ENCODE measurements at places on chromosomes 12 and 14.

- DNase-seq, result no peak
Measured at GRCh38 chr12:45327823-45328383, 112.0 kb downstream of the ANO6 start.

DNA sequence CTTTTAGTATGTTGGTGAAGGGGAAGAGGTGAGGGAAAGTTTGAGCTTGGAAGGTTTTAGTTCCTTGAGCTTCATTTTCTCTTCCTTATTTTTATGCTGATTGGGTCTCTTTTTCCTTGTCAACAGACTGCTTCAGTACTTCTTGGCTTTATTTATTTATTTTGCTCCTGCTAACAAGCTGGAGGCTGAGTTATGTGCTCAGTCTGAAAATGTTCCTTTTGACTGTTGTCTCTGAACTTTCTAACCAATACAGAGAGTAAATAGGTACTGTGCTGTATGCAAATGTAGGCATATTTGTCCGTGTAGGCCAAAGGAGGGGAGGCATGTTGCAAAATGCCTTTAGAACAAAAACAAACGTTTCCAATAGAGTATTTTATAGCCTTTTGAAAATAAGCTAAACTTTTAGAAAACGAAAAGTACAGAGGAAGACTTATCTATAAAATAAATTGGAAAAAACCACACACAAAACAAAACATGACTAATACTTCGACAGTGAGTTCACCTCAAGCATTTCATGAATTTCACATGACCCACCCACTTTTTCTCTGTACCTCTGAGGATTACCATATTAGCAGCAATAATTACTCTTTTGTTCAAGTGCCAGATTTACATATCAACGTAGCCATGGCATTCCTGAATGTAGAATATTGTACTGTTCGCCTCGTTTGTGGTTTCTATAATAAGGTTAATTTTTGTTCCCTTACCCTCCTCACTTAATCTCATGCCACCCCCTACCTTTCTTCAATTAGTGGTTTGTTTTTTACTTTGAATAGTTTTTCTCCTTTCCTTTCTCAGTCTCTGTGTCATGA lies 4.7 kb upstream of the CREBL2 start:
- no peak for DNase-seq

DNA sequence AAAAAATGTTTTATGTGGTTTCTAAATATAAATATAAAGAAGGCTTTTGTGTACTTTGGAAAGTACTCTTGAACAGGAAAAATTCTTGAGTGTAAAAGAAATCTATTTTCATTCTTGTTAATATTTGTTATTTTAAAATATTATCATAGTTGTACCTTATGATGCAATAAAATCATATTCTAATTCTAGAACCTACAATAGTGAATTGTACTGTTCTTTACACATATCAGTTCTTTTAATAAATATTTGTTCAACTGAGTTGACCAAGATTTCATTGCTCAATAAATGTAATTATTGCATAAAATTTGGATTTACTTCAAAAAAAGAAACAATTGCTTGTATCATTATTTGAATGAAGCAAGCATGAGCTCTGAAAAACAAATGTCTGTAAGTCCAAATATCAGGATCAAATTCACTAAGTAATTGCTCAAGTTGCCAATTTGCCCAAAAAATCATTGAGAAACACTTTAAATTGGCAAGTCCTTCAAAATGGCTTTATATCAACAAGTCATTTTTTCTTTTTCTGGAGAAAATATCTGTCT lies 191.6 kb upstream of the SLC16A7 start:
- no peak for DNase-seq

DNA sequence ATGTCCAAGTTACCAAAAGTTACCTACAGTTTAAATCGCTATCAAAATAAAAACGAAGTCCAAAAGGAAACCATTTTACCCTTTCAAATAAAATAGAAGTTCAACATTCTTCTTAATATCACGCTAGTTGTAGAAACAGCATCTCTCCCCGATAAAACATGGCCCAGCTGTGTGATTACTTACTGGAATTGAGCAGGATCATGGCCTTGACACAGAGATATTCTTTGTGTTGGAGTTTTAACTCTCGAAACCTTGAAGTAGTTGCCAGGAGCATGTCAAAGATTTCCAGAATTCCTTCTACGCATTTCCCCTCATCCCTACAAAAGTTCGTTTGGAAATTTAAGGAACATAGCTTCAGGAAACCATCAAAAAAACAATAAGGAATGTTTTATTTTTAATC lies 44.8 kb downstream of the ESR2 start:
- DNase-seq, result no peak

DNA sequence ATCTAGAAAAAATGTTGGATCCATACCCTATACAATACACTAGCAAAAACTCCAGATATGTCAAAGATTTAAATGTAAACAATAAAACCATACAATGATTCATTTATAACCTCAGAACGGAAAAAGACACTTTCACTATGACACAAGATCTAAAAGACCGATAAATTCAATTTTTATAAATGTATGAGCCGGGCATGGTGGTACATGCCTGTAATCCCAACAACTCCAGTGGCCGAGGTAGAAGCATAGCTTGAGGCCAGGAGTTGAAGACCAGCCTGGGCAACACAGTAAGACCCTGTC lies 2.5 kb upstream of the SOS2 start:
- no peak for DNase-seq

- DNase-seq, result no peak
Measured at GRCh38 chr14:101109981-101110728, 206.6 kb upstream of the RTL1 start.
